ENCODE measurements at places on chromosomes 12 and 14. TPM values are rescaled to one million over a fixed set of nuclear protein-coding genes. Genes with fewer than 3 reads are reported as not detected.

TSPAN8 gene
- polyA plus RNA-seq = 0.96 TPM

SLC11A2 gene
- polyA plus RNA-seq = 24.8 TPM

PTCSC3 gene
- polyA plus RNA-seq = not detected

OAS3 gene
- 5.1 TPM for polyA plus RNA-seq

DEPDC4 gene
- 1.0 TPM for polyA plus RNA-seq

KCNJ8 gene
- 35.0 TPM for polyA plus RNA-seq

CDKL1 gene
- 3.7 TPM for polyA plus RNA-seq

HCAR2 gene
- polyA plus RNA-seq = 0.09 TPM

NKX2-1 gene
- not detected for polyA plus RNA-seq

ZNF385A gene
- 22.1 TPM for polyA plus RNA-seq

SPX gene
- 29.0 TPM for polyA plus RNA-seq

DENND5B gene
- polyA plus RNA-seq = 20.6 TPM

KRT6A gene
- polyA plus RNA-seq = not detected

NYNRIN gene
- 23.1 TPM for polyA plus RNA-seq

SAMD15 gene
- 0.22 TPM for polyA plus RNA-seq

TRPV4 gene
- polyA plus RNA-seq = 0.75 TPM

CCDC175 gene
- polyA plus RNA-seq = not detected

ZFP36L1 gene
- 163 TPM for polyA plus RNA-seq

WDR89 gene
- polyA plus RNA-seq = 12.0 TPM

NRIP2 gene
- 6.2 TPM for polyA plus RNA-seq

SDR9C7 gene
- polyA plus RNA-seq = 0.46 TPM

NGB gene
- not detected for polyA plus RNA-seq

GCH1 gene
- polyA plus RNA-seq = 3.9 TPM

OR4M1 gene
- polyA plus RNA-seq = not detected

IL25 gene
- not detected for polyA plus RNA-seq

POTEG gene
- not detected for polyA plus RNA-seq

BAZ1A gene
- polyA plus RNA-seq = 18.4 TPM

TAS2R14 gene
- 3.5 TPM for polyA plus RNA-seq

IAPP gene
- polyA plus RNA-seq = not detected

CMA1 gene
- polyA plus RNA-seq = not detected

CMTM5 gene
- polyA plus RNA-seq = 1.4 TPM

All from forelimb muscle (tissue), 1 donor.